ENCODE measurements at places on chromosomes 6 and 20.

- DNase-seq, result no peak
These were observed 564.8 kb downstream of the RFPL4B start for GRCh38 chr6:112911959-112912358.

DNA sequence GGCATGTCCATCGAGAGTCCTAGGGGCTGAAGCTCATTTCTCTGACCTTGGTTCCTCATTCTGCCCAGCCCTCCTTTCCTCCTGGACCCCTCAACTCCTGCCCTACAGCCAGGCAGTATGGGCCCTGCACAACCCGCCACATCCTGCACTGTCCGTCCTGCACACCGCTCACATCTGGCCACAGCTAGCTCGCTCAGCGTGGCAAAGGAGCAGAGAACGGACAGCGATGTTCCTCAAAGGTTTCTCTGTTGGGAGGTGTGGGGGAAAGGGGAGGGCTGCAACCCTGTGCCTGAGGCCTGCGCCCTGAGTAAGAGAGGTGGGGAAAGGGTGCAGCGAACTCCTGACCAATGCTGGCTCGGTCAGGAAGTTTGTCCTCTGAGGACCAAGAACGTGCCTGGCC, 90.1 kb downstream of the PXDC1 start:
- DNase-seq, result no peak

- no peak for DNase-seq
These were observed 93.6 kb downstream of the EPHA7 start for GRCh38 chr6:93325761-93326160.

DNA sequence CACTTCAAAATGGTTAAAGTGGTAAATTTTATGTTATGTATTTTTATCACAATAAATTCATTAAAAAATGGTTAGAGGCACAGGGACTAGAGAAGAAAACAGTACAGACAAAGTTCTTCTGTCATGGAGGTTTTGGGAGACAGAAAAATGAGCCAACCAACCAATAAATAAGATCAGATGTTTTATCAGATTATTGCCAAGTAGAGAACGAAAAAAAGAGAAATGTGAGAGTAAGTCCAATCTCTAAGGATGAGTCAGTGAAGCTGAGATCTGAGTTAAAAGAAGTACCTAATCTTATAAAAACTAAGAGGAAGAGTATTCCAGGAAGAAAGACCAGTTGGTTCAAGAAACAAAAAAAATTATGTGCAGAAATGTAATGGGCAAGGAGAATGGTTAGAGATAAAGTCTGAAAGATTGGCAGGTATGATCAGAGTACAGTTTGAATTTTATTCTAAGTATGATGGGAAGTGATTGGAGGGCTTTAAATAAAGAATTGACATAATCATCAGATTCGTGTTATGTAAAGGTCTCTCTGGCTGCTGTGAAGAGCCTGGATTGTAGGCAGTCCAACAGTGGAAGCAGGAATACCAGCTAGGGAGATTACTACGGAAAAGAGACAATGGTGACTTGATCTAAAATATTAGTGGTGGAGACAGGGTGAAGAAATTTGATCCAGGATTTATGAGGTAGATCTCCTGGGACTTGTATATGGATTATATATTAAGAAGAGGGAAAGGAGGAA, 79.6 kb downstream of the RCAN2 start:
- no peak for DNase-seq

DNA sequence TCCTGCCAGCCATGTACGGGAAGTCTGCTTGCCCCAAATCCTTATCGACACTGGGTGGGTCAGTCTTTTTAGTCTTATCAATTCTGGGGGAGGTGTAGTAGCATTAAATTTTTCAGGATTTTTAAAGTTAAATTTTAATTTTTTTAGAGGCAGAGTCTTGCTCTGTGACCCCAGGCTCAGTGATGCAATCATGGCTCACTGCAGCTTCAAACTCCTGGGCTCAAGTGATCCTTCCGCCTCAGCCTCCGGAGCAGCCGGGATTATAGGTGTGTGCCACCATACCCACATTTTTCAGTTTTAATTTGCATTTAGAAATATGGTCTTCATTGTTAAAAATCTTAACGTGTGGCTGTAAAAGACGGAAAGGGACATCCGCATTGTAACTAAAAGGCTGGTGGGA, 51.9 kb downstream of the BANF2 start:
- DNase-seq, result no peak

- DNase-seq, result no peak
These were observed 83.0 kb upstream of the TCF21 start for GRCh38 chr6:133805876-133806275.

- DNase-seq, result no peak
These were observed 330.5 kb downstream of the EPHA7 start for GRCh38 chr6:93088621-93089501.

- DNase-seq, result peak; percentile 61
These were observed 56.2 kb upstream of the EDN1 start for GRCh38 chr6:12233693-12234571.

- DNase-seq, result no peak
These were observed 16.5 kb upstream of the WFDC9 start for GRCh38 chr20:45647441-45648050.

DNA sequence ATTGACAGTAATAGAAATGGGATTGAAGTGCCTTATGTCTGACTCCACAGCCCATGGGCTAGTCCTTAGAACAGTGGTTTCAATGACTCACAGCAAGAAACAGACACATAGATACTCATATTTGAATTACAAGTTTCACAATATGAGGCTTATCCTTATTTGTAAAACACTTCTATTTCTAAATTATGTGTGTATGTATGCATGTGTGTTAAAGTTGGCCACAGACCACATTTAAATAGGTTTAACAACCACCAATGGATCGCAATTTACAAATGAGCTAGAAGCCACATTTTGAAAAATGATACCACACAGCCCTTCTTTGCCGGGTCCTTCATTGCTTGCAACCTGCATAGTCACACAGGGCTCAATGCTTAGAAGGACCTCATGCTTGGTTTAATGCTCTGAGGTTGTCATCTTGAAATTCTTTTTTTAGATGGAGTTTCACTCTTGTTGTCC, 157.8 kb upstream of the PREP start:
- DNase-seq, result no peak

GRCh38 chr6:135002974-135003703, 51.5 kb downstream of the HBS1L start:
- DNase-seq, result no peak

DNA sequence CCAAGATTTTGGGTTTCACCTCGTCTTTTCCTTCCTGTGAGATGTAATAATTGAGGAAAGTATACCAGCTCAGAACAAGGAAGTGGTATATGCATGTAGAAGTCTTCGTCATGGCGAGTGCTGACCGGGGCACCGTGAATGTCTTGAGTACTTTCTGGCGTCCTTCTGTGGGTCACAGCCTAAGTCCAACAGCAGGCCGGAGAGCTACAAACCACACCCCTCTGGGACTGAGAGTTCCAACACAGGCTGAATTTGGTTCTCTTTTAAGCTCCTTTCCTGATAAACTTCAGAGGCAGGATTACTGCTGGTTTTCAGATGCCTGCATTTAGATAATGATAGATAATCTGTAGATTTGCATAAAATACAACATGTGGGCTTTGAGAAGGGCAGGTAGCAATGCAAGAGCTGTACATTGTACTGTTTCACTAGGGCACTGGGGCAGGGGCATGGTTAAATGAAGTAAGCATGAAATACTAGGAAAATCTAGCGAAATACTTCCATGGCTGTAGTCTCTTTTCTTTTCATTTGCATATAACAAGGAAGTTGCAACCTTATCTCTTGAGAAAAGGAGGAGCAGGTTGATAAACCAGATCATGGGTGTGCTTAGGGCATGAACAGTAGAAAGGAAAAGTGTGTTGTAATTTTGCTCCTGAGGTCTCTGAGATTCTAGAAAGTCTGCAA, at the start of gene ADTRP:
Gene ADTRP (minus strand): TSS at position 156 of the 681 bp plus-strand sequence. CDS start 44 bp downstream, at position 112.
- DNase-seq, result no peak

DNA sequence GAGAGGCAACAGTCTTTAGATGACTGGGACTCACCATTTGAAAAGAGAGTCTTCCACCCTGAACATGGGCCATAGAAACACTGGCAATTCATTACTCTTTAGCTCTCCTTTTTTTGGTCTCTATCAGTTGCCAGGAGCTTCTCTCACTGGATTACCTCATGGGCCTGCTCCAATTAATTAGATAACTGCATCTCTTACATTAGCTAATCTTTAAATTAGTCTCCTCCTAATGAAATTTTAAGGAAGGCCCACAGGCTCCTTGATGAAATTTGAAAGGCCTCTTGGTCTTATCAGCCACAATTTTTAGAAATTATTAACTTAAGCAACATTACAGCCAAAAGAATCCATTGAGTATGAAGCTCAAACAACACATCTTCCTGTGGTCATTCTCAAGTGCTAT, 184.4 kb downstream of the UNC5CL start:
- DNase-seq, result peak; percentile 44

- no peak for DNase-seq
These were observed 126.8 kb downstream of the FOXC1 start for GRCh38 chr6:1736346-1737105.

DNA sequence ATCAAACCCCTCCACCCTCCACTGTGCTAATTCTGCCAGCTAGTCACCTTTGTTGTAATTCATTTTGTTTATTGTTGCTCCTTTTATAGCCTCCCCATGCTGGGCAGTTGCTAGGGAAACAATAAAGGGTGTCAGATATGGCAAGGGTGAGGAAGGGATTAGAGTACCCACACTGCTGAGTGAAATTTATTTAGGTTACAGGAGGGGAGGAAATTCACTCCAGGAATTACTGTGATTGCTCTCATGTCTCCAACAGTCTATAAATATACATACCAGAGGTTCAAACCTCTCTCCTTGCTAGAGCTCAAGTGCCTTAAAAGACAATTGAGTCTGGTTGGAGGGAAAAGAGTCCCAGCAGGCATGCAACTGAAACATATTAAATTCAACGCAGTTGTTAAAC, 90.6 kb upstream of the ADGRF1 start:
- no peak for DNase-seq

- no peak for DNase-seq
These were observed 341.5 kb downstream of the TFAP2A start for GRCh38 chr6:10073341-10073740.

- DNase-seq, result no peak
These were observed 16.3 kb downstream of the LRRC73 start for GRCh38 chr6:43493833-43494232.

DNA sequence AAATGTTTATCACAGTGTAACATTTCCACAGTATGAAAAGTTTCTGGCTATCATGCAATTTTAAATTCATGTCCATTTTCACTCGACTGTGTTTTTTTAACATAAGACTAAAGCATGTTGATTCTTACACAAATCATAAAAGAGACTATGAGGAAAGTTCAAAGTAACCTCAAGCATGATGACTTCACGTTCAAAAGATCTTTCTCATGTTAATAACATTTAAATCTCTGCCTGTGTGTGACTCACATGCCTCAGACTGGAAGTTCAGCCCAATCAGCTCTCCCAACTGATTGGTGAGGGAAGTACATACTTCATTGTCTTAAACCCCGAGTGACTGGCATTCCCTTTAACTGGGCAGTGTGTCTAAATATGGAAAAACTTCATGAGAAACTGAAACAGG, 37.4 kb downstream of the ATXN1 start:
- no peak for DNase-seq

GRCh38 chr6:27795697-27796494, 116.3 kb downstream of the OR2B2 start:
- DNase-seq, result peak; percentile 59

GRCh38 chr6:10431423-10432164, 16.7 kb upstream of the TFAP2A start:
- no peak for DNase-seq

DNA sequence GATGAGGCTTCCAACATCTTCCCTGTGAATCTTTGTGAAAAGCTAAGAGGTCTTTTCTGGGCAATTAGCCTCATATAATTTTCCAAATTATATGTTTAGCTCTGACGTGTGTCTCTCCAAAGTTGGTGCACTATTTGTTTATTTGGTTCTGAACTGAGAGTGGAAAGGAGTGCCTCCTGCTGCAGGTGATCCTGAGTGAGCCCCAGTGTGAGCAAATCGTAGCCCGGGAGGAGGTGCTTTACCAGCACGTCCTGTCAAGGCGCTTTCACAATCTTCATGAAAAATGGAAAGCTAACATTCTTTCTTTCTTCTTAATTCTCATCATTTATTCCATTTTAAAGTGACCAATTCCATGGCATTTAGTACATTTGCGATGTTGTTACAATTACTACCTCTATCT, 231.9 kb downstream of the BMP2 start:
- DNase-seq, result no peak

GRCh38 chr6:44105993-44106740, 21.1 kb downstream of the MRPL14 start:
- no peak for DNase-seq

DNA sequence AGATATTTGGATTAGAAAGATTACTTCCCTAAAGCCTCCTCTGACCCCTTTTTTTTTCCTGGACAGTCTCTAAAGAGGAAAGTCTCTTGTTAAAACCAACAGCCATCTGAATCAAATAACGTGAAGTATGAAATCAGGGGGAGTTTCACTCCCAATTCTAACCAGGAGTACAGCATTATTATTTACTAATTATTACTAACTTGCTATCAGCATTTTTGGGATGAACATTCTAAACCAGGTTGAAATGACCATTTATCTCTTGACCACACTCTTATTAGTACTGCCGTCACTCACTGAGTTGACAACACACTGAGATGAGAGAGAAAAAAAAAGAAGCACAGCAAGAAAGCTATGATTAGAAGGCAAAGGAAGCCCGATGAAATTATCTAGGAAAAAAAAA, 114.4 kb upstream of the BCLAF1 start:
- DNase-seq, result no peak

DNA sequence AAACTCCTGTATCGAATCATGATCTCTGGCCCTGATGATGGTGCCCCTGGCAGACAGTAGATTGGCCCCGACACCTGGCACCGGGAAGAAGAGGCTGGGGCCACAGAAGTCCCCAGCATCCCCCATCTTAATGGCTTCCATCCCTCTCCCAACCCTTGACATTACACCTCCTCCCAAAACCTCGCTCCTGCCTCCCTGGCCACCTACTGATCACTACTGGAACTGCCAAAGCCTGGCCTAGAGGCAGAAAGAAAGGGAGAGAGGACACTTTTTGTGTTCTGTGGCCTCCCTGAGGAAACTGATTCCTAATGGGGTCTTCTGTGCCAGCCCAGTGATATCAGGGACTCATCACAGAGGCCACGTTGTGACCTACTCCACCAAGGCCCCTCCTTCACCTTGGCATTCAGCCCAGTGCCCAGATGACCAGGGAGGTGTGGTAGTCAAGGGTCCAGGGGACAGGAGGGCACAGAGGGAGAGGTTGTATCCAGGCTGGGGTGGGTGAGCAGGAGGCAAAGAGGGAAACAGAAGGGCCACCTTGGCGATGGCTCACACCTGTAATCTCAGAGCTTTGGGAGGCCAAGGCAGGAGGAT, 6.1 kb downstream of the C20orf173 start:
- DNase-seq, result peak; percentile 59

Data from D341Med (cell line).